Activated CD4-positive, alpha-beta memory T cell treated with anti-CD3 and anti-CD28 coated beads for 36 hours (primary cell): ENCODE measurements at places on chromosomes 5 and 9.

- H3K36me3 ChIP-seq: no peaks in the 10 kb centered on the region
- H3K4me3 ChIP-seq: no peak overlapping the region
- H3K4me1 ChIP-seq: no peaks in the 10 kb centered on the region
- DNase-seq: no peak
- H3K27ac ChIP-seq: no peak overlapping the region
Observed at GRCh38 chr5:151633892-151634291, 42.8 kb upstream of the FAT2 start.

DNA sequence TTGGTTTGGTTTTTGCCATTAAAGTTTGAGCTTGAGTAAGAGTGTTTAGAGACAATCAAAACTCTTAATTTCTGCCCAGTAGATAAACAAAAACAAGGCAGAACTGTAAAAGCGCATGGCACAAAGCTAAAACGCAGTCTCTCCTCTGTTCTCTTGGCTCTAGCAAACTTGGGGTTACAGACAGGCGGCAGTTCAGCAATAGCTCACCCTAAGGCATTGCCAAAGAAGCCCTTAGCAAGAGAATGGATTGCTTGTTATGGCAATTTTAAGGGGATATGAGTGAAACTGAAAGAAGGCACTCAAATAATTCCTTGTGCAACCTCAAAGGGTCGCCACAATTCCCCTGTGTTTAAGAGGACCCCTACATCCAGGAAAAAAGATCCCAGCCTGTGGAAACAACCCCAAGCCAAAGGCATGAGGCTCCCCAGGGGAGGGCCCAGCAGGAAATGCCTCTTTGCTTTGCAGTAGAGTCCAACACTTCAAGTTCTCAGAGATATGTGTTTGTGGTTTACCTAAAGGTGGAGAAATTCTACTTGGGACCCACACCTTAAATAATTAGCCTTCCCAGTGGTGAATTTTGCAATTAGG, 317.0 kb upstream of the MPDZ start:
- no peaks in the 10 kb centered on the region for H3K27me3 ChIP-seq
- H3K27ac ChIP-seq: no peak overlapping the region
- no peak for DNase-seq
- no peaks in the 10 kb centered on the region for H3K4me1 ChIP-seq
- no peaks in the 10 kb centered on the region for H3K36me3 ChIP-seq

DNA sequence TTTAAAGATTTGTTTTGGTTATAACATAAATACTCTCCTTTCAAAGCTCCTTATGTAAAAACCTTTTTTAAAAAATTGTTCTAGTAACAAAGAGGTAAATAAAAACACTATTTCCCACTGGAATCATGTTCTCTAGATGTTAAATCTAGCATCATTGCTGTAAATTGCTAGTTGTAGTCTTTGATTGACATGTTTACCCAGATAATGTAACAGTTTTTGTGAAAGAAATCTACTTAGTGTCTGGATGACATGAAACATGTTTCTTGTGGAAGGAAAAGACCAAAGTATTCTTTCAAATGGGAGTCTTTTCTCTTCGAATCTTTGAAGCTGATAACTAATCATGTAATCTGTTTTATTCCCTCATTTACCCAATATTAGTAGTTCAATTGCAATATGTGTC, 1565.9 kb upstream of the WWC1 start:
- no peak for DNase-seq
- H3K27me3 ChIP-seq: no peaks in the 10 kb centered on the region
- no peak overlapping the region for H3K4me3 ChIP-seq
- no peaks in the 10 kb centered on the region for H3K36me3 ChIP-seq
- H3K27ac ChIP-seq: no peak overlapping the region

- DNase-seq: no peak
- H3K36me3 ChIP-seq: peaks cover 9% of the 10 kb centered on the region
- H3K4me3 ChIP-seq: no peak overlapping the region
Observed at GRCh38 chr5:312845-313244, 8.7 kb upstream of the AHRR start.

DNA sequence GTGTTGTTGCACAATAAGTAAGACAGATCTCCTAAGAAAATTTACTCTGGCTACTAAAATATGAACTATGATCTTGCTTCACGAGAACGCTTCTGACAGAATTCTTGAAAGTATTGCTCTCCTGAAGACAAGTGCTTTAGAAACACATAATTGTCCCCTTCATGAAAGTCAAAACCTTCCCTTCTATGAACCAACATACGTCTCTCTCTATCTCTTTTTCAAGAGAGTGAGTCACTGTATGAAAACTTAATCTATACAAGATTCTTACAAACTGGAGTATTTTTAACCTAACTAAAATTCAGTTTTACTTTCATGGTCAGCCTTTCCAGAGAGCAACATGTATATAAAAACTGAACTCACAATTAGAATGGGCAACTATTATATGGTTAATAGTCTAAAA, 688.0 kb upstream of the CTNND2 start:
- no peak overlapping the region for H3K4me3 ChIP-seq
- no peaks in the 10 kb centered on the region for H3K27me3 ChIP-seq
- no peak overlapping the region for H3K27ac ChIP-seq
- no peaks in the 10 kb centered on the region for H3K4me1 ChIP-seq
- DNase-seq: no peak

DNA sequence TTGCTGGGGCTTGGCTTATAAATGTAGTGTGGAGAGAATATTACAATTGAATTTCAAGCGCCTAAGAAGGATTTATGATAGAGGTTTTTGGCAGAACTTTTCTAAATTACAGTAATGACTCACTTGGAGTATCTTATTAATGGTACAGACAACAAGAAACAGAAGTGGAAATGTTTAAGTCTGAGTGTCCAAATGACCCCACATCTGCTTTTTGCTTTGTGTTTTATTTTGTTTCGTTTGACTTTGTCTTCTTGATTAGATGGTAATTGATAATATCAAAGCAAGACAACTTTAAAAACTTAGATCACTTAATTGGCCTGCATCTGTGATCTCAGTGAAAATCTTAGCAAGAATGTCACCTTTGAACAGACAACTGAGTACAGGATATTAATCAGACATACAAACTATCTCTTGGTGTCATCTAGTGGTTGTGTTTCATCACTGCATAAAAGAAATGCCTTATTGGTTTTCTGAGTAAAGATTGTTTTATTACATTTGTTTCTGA, 577.4 kb downstream of the ISL1 start:
- H3K4me1 ChIP-seq: no peaks in the 10 kb centered on the region
- DNase-seq: no peak
- H3K27me3 ChIP-seq: no peaks in the 10 kb centered on the region
- H3K27ac ChIP-seq: no peak overlapping the region

- no peak overlapping the region for H3K27ac ChIP-seq
- H3K4me1 ChIP-seq: no peaks in the 10 kb centered on the region
- H3K27me3 ChIP-seq: peaks cover 13% of the 10 kb centered on the region
- no peaks in the 10 kb centered on the region for H3K36me3 ChIP-seq
- H3K4me3 ChIP-seq: no peak overlapping the region
Observed at GRCh38 chr5:111584651-111585050, 72.3 kb upstream of the STARD4 start.

DNA sequence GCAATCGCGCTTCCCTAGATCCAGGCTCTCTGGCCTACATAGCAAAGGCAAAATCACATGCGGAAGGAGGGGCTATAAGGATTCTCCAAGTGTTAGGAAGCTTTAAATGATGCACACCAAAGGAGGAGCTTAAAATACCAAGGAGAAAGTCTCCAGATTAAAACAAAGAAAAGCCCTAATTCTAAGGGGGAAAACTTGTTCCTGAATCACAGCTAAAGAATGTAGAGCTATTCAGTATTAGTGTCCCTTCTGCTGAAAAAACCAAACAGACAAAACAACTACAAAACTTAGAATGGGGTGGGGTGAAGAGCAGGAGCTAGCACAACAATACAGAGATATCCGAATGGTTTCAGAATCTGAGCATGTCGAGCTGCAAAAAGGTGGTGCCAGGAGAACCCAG, 213.7 kb downstream of the DCP2 start:
- peaks cover 3% of the 10 kb centered on the region for H3K36me3 ChIP-seq
- no peaks in the 10 kb centered on the region for H3K27me3 ChIP-seq
- no peak overlapping the region for H3K4me3 ChIP-seq
- no peak overlapping the region for H3K27ac ChIP-seq

DNA sequence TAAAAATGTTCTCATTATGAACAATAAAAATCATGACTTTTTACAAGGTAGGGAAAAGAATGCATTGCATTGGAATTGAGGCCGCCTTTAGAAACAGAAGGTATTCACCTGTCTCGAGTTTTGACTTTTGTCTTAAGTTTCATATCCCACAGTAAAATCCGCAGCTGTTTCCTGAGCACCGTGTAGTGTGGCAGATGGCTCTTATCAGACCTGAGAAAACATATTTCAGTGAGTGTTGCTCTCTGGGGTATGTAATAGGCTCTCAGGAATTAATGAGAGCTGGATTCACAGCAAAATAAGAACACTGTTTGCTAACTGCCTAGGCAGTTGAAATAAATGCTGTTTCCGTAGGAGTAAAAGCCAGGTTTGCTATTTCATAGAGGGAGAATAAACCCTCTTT, 221.4 kb downstream of the CFAP90 start:
- H3K4me3 ChIP-seq: no peak overlapping the region
- H3K27ac ChIP-seq: no peak overlapping the region
- H3K4me1 ChIP-seq: no peaks in the 10 kb centered on the region

DNA sequence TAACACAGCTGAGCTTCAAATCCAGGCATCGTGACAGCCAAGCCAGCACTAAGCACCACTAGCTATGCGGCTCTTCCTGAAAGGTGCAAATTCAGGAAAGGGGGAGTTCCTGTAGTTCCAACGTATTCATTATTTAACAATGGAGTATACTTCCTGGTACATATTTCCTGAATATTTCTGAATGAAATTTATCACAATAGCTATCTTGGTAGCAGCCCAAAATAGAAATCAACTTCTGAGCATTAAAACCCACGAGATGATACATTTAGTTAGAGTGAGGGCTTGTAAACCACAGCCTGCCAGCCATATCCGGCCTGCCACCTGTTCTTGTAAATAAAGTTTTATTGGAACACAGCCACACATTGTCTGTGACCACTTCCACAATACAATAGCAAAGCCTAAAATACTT, 109.7 kb upstream of the RETREG1 start:
- DNase-seq: peak; percentile 44
- peaks cover 12% of the 10 kb centered on the region for H3K4me1 ChIP-seq
- no peaks in the 10 kb centered on the region for H3K36me3 ChIP-seq
- peaks cover 6% of the 10 kb centered on the region for H3K27me3 ChIP-seq

GRCh38 chr9:74729136-74729695, 158.5 kb downstream of the TRPM6 start:
- no peaks in the 10 kb centered on the region for H3K4me1 ChIP-seq
- no peak overlapping the region for H3K4me3 ChIP-seq
- H3K27ac ChIP-seq: no peak overlapping the region
- H3K27me3 ChIP-seq: peaks cover 2% of the 10 kb centered on the region

- H3K27me3 ChIP-seq: no peaks in the 10 kb centered on the region
- no peaks in the 10 kb centered on the region for H3K4me1 ChIP-seq
- DNase-seq: no peak
- H3K36me3 ChIP-seq: no peaks in the 10 kb centered on the region
- H3K4me3 ChIP-seq: no peak overlapping the region
- H3K27ac ChIP-seq: no peak overlapping the region
Observed at GRCh38 chr5:94345257-94345656, 273.1 kb downstream of the KIAA0825 start.

- H3K4me3 ChIP-seq: no peak overlapping the region
- no peaks in the 10 kb centered on the region for H3K4me1 ChIP-seq
- DNase-seq: no peak
Observed at GRCh38 chr9:80878556-80878955, 810.8 kb downstream of the TLE1 start.

GRCh38 chr9:123419091-123419490, 63.1 kb downstream of the CRB2 start:
- H3K4me1 ChIP-seq: no peaks in the 10 kb centered on the region
- H3K27ac ChIP-seq: no peak overlapping the region
- H3K4me3 ChIP-seq: no peak overlapping the region
- DNase-seq: no peak
- peaks cover 2% of the 10 kb centered on the region for H3K36me3 ChIP-seq

- no peaks in the 10 kb centered on the region for H3K4me1 ChIP-seq
- H3K4me3 ChIP-seq: no peak overlapping the region
- DNase-seq: no peak
- H3K36me3 ChIP-seq: no peaks in the 10 kb centered on the region
Observed at GRCh38 chr5:72179028-72179815, 71.9 kb downstream of the MAP1B start.

DNA sequence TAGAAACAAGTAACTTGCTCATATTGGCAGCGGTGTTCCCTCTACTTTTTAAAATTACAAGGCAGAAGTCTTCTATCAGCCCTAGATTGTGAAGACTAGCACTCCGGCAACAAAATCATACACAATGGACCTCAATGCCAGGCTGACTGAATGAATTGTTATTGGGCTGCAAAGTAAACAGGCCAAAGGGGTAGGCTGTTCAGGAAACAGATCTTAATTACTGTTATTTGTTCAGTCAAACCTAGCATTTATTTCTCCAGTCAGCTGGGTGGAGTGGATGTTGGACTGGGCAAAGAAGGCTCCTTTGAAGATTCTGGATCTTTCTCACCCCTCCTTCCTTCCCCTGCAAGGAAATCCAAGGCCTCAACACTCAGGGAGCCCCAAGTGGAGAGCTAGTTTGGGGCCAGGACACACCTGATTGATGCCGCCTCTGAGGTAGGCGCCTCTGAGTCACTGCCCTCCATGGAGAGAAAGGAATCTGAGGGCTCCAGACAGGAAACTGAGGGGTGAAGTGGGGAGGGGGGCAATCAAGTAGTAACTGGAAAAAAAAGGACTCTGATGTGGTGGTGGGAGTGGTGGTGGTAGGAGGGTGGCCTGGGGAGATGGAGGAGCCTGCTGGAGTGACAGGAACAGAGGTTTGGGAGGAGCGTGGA, 35.5 kb downstream of the SERINC5 start:
- no peak overlapping the region for H3K4me3 ChIP-seq
- DNase-seq: peak; percentile 25
- H3K27me3 ChIP-seq: no peaks in the 10 kb centered on the region
- H3K27ac ChIP-seq: peak overlapping the region; percentile 59

- H3K27ac ChIP-seq: no peak within 1 kb of the TSS
- peaks cover 25% of the 10 kb centered on the region for H3K4me1 ChIP-seq
- H3K36me3 ChIP-seq: no peaks in the 10 kb centered on the region
- H3K4me3 ChIP-seq: peak within 1 kb of the TSS; percentile 58
- peaks cover 72% of the 10 kb centered on the region for H3K27me3 ChIP-seq
Observed at GRCh38 chr5:116574367-116575325, at the start of gene SEMA6A. TSS of gene SEMA6A (minus strand) at chr5:116574823. CDS start at chr5:116504944, 69,879 bp downstream.

- DNase-seq: no peak
- H3K4me3 ChIP-seq: no peak overlapping the region
Observed at GRCh38 chr9:89777544-89777943, 172.7 kb downstream of the GADD45G start.

DNA sequence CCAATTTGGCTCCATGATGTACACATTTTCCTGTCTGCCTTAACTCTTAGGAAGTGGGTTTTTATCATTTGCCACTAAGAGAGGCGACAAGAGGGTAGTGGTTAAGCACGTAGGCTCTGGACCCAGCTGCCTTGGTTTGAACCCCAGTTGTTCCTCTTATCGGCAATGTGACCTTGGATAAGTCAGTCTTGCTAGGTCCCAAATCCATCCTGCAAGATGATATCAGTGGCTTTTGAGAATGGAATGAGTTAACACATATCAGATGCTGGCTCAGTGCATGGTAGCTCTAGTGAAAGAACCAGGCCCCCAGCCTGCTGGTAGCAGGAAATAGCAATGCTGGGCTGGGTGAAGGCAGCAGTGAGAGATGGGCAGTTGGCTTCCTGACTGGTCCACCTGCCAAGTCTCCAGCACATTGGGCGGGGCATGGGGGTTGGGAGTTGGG, 72.5 kb downstream of the STK10 start:
- peak overlapping the region; percentile 99 for H3K27ac ChIP-seq
- H3K27me3 ChIP-seq: no peaks in the 10 kb centered on the region
- peaks cover 30% of the 10 kb centered on the region for H3K36me3 ChIP-seq
- peak overlapping the region; percentile 83 for H3K4me3 ChIP-seq
- peak; percentile 48 for DNase-seq

GRCh38 chr5:33400675-33401074, 40.1 kb upstream of the TARS1 start:
- H3K36me3 ChIP-seq: no peaks in the 10 kb centered on the region
- H3K4me1 ChIP-seq: no peaks in the 10 kb centered on the region
- no peak overlapping the region for H3K27ac ChIP-seq
- peaks cover 5% of the 10 kb centered on the region for H3K27me3 ChIP-seq
- DNase-seq: no peak
